ENCODE measurements at places on chromosomes 2 and 18. TPM values are rescaled to one million over a fixed set of nuclear protein-coding genes. Genes with fewer than 3 reads are reported as not detected.

DNA sequence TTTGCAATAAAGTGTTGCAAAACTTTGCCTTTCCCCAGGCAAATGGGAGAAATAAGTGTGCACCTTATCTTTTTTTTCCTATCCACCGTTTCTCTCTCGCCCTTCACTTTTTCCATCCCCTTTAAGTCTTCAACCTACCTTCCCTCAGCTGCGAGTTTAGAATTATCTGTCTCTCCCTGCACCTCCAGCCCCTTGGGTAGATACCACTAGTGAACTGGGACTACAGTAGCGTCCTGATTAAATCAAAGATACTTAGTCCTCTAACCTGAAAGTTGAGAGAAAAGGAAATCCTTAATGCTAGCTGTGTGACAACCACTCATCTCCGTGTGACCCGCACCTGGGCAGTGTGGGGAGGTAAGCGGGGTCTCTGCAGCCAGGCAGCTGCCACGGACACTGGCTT, 16.1 kb upstream of the PPP4R1 start:
- peaks cover 13% of the 10 kb centered on the region for H3K4me1 ChIP-seq
- H3K36me3 ChIP-seq: no peaks in the 10 kb centered on the region
- H3K4me3 ChIP-seq: no peak overlapping the region
- DNase-seq: no peak
- no peaks in the 10 kb centered on the region for H3K27me3 ChIP-seq
- H3K27ac ChIP-seq: peak overlapping the region; percentile 28

DNA sequence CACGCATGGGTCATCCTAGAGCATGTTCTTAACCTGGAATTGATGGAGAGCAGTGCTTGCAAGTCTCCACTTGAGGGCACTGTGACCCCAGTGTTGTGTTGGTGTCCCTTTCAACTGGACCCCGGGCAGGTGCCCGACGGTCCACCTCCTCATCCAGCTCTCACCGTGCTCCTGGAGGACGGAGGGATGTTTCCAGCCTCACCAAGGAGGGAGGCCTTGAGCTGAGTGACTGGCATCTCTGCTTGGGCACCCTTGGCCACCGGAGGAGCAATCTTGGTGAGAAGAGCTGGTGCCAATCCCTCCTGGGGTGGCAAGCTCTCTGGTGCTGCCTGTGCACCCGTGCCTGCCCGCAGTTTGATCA, 45.4 kb upstream of the ASB18 start:
- H3K36me3 ChIP-seq: no peaks in the 10 kb centered on the region
- DNase-seq: peak; percentile 85
- no peaks in the 10 kb centered on the region for H3K27me3 ChIP-seq
- H3K4me3 ChIP-seq: no peak overlapping the region

GRCh38 chr2:63875131-63875527, 33.4 kb downstream of the UGP2 start:
- H3K36me3 ChIP-seq: peaks cover 25% of the 10 kb centered on the region
- no peaks in the 10 kb centered on the region for H3K27me3 ChIP-seq
- H3K4me1 ChIP-seq: peaks cover 65% of the 10 kb centered on the region
- DNase-seq: no peak
- H3K4me3 ChIP-seq: no peak overlapping the region

GRCh38 chr2:134146161-134146560, 107.7 kb upstream of the MGAT5 start:
- no peak overlapping the region for H3K4me3 ChIP-seq
- H3K27ac ChIP-seq: no peak overlapping the region
- H3K4me1 ChIP-seq: peaks cover 38% of the 10 kb centered on the region
- no peaks in the 10 kb centered on the region for H3K27me3 ChIP-seq
- H3K36me3 ChIP-seq: no peaks in the 10 kb centered on the region
- DNase-seq: no peak

DNA sequence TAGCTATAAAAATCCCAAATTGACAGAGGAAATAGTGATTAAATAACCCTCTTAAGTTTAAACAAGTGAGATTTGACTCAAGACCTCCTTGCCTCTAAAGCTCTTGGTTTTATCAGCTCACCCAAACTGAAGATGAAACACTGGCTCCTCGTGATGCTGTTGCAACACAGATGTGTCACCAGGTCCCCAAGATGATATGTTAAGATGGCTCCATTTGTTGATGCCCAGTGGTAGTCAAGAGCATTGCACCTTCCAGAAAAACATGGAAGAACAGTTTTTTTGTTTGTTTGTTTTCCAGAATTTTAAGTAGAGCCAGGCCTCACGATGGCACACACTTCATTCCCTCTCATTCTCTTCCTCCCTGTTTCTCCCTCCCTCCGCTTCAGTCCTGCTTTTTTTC, 399.8 kb downstream of the TXNL1 start:
- DNase-seq: peak; percentile 14
- H3K27ac ChIP-seq: no peak overlapping the region
- no peaks in the 10 kb centered on the region for H3K36me3 ChIP-seq
- H3K27me3 ChIP-seq: no peaks in the 10 kb centered on the region
- no peaks in the 10 kb centered on the region for H3K4me1 ChIP-seq

GRCh38 chr2:237315170-237315828, 98.7 kb downstream of the COL6A3 start:
- H3K36me3 ChIP-seq: no peaks in the 10 kb centered on the region
- no peaks in the 10 kb centered on the region for H3K27me3 ChIP-seq
- no peak overlapping the region for H3K4me3 ChIP-seq
- no peaks in the 10 kb centered on the region for H3K4me1 ChIP-seq

DNA sequence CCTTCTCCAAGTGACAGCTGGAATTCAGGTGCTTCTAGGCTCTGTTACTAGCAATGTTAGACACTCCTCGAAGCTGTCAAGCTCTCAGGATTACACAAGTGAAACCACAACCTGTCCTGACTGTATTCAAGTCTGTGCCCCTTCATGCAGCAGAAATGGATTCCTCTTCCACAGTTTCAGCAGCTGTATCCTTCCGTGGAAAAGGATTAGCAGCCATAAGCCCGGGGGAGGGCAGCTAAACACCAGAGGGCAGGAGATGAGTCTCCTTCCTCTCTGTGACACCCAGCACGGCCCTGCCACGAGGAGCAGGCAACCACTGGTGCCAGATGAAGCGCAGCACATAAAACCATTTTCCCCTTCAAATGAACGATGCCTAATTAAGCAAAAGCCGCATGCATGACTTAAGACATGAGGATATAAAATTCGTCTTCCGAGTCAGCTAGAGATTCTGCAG, 1.2 kb downstream of the ST3GAL5 start:
- H3K27me3 ChIP-seq: peaks cover 30% of the 10 kb centered on the region
- no peak overlapping the region for H3K27ac ChIP-seq
- H3K4me1 ChIP-seq: no peaks in the 10 kb centered on the region
- H3K4me3 ChIP-seq: peak overlapping the region; percentile 75
- no peak for DNase-seq
- no peaks in the 10 kb centered on the region for H3K36me3 ChIP-seq

DNA sequence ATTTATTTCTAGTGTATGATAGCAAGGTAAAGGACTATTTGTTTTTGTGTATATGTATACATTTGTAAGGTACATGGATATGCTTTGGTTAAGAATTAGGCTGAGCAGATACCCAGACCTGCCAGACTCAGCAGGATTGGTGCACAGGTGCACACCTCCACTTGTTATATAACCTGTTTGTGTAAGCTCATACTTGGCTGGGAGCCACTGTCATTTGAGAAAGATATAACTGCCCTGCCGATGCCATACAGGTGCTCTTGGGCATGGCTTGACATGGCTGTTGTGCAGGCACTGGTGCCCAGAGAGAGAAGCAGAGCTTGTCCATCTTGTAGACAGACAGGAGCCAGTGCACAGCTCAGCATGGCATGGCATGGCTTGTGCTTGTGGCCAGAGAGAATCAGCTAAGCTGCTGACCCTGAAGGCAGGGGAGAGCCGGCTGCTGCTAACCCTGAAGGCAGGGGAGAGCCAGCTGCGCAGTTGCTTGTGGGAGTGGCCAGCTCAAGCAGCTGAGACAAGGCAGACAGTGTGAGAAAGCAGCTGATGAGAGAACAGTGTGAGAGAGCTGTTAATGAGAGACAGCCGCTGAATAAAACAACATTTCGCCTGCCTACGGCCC, 136.5 kb downstream of the RNF144A start:
- H3K4me1 ChIP-seq: peaks cover 10% of the 10 kb centered on the region
- no peak overlapping the region for H3K27ac ChIP-seq
- no peaks in the 10 kb centered on the region for H3K27me3 ChIP-seq

DNA sequence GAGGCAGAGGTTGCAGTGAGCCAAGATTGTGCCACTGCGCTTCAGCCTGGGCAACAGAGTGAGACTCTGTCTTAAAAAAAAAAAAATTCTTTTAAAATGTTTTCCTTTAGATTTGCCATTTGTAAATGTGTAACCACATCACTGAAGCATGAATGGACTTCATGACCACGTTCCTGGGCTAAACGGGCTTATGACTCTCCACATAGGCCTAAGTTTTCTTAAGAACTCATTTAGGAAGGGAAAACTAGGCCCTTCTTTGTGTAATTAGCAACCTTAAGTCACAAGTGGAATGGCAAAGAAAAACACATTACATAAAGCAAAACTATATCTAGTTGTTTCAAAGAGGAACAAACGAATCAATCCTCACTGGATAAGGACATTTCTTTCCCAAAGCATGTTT, 99.5 kb downstream of the MEIS1 start:
- no peak overlapping the region for H3K27ac ChIP-seq
- H3K4me3 ChIP-seq: no peak overlapping the region
- no peaks in the 10 kb centered on the region for H3K27me3 ChIP-seq
- no peaks in the 10 kb centered on the region for H3K36me3 ChIP-seq
- H3K4me1 ChIP-seq: peaks cover 18% of the 10 kb centered on the region
- DNase-seq: no peak

DNA sequence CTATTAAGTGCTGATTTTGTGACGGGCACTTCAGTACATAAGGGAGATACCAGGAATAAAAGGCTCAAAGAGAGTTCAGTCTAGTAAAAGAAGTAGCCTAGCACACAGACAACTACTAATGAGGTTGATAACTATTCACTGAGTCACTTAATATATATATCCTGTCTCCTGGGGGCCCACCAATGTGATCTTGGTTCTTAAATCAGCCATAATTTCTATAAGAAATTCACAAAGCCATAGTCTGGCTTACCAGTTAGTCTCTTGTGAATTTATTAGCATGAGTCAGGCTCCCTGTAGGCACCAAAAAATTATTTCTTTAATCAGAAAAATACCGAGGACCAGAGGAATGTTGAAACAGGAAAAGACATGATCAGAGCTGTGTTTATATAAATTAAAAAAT, 10.4 kb downstream of the KCNE4 start:
- H3K4me3 ChIP-seq: no peak overlapping the region
- H3K36me3 ChIP-seq: no peaks in the 10 kb centered on the region
- H3K4me1 ChIP-seq: no peaks in the 10 kb centered on the region
- DNase-seq: no peak

DNA sequence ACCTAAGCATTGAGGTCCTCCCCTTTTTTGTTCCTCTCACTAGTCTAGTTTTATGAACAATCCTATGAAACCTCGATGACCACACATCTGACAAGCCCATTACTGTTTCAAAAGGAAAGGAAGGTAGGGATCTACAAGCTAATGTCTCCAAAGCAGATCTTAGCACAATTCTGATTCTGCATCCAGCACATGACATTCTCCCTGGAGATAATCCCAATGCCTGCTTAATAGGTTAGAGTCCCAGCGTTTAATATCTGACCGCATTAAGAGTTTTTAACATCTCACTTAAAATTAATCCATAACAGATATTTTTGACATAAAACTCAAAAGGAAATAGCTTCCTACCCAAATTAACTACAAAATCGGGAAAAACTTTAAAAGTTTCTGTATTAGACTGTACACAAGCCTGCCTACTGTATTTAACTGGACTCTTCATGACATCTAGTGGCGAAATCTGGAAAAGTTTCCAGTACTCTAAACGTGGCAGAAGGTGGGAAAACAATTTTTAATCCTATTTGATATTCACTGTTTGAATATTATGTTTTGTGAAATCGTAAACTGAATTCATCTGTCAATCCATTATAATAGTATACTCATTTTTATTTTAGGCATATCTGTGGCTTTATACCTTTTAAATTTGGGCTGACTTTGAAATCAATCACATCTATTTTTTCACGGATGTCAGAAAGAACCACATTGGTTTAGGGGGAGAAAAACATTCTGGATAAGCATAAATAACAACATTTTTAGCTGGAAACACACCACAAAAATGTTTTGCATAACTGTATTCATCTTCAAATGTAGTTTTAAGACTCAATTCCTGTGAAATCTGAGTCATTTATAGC, 62.4 kb downstream of the TXNL1 start:
- H3K27me3 ChIP-seq: no peaks in the 10 kb centered on the region
- peaks cover 8% of the 10 kb centered on the region for H3K4me1 ChIP-seq
- no peak overlapping the region for H3K4me3 ChIP-seq
- no peak overlapping the region for H3K27ac ChIP-seq

- H3K4me1 ChIP-seq: peaks cover 15% of the 10 kb centered on the region
- H3K4me3 ChIP-seq: 0 out of 2 replicates have a peak overlapping the region, but pooled peaks have one; percentile 34
- DNase-seq: peak; percentile 39
- H3K36me3 ChIP-seq: no peaks in the 10 kb centered on the region
Measured at GRCh38 chr2:170582751-170583463, 132.2 kb upstream of the SP5 start.

GRCh38 chr18:47719096-47719780, 211.2 kb downstream of the SMAD2 start:
- H3K36me3 ChIP-seq: no peaks in the 10 kb centered on the region
- no peaks in the 10 kb centered on the region for H3K27me3 ChIP-seq
- no peak overlapping the region for H3K4me3 ChIP-seq
- DNase-seq: peak; percentile 4
- H3K27ac ChIP-seq: no peak overlapping the region

GRCh38 chr2:174338147-174338605, 3.4 kb downstream of the SP9 start:
- peak overlapping the region; percentile 59 for H3K4me3 ChIP-seq
- peaks cover 99% of the 10 kb centered on the region for H3K27me3 ChIP-seq
- no peaks in the 10 kb centered on the region for H3K36me3 ChIP-seq
- H3K4me1 ChIP-seq: peaks cover 45% of the 10 kb centered on the region

GRCh38 chr18:74124642-74125041, 23.0 kb downstream of the FBXO15 start:
- no peaks in the 10 kb centered on the region for H3K4me1 ChIP-seq
- H3K4me3 ChIP-seq: no peak overlapping the region
- no peaks in the 10 kb centered on the region for H3K27me3 ChIP-seq
- DNase-seq: no peak
- no peaks in the 10 kb centered on the region for H3K36me3 ChIP-seq
- H3K27ac ChIP-seq: no peak overlapping the region

DNA sequence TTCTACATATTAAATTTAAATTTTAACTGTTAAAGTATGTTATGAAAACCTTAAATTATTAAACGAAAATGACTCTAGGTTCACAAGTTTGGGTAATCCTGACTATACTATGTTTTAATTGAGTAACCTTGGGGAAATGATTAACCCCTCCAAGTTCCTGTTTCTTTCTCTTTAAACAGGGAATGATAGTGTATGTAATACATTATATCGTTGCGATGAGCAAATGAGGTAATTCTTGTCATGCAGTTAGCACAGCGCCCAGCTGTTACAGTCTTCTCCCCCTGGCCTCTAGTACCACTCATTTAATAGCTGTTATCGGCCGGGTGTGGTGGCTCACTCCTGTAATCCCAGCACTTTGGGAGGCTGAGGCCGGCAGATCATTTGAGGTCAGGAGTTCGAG, 80.4 kb downstream of the MTA3 start:
- H3K27ac ChIP-seq: peak overlapping the region; percentile 40
- H3K27me3 ChIP-seq: no peaks in the 10 kb centered on the region
- peaks cover 24% of the 10 kb centered on the region for H3K36me3 ChIP-seq
- H3K4me3 ChIP-seq: no peak overlapping the region
- no peak for DNase-seq

GRCh38 chr2:58127111-58127510, 80.5 kb downstream of the VRK2 start:
- DNase-seq: no peak
- H3K27ac ChIP-seq: no peak overlapping the region

The CCDC148 gene
- 1.2 TPM for total RNA-seq

The AGPS gene
- total RNA-seq: 62.6 TPM

The TLX2 gene
- total RNA-seq: 0.21 TPM

The CTLA4 gene
- not detected for total RNA-seq

The REG3A gene
- total RNA-seq: not detected

The TMEM169 gene
- 8.0 TPM for total RNA-seq

The TMEM131 gene
- total RNA-seq: 22.7 TPM

The CNPPD1 gene
- 18.2 TPM for total RNA-seq

All from GM23338 (cell line).